ENCODE measurements at places on chromosomes 2 and 18.

DNA sequence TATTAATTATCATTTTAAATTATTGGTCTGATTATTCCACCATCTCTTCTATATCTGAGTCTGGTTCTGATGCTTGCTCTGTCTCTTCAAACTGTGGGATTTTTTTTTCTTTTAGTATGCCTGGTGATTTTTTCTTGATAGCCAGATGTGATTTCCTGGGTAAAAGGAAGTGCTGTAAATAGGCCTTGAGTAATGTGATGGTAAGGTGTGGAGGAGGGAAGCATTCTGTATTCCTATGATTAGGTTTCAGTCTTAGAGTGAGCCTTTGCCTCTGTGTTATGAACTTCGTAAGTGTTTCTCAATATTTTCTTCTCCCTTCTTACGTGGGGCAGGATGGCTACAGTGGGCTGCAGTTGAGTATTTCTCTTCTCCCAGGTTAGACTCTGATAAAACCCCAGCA is 103.0 kb downstream of the EHBP1 start:
- no peak for DNase-seq

- no peak for DNase-seq
Observed at GRCh38 chr2:158658396-158658795, 136.7 kb upstream of the DAPL1 start.

DNA sequence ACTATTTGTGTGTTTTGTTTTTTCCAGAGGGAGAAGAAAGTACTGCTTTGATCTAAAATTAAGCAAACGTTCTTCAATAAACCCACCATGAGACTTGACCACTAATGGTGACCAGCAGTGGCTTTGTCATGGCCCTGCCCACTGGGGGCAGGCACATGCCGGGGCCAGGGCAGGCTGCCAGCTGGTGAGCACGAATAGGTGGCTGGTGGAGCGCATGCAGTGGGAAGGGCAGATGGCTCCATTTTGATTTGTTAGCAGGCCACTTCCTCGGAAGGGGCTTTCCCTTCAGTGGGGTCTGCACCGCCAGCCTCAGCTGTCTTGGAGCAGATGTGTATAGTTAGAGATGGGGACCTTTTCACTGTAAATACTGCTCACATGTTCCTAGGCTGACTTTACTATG is 277.1 kb downstream of the SOX11 start:
- DNase-seq = no peak

DNA sequence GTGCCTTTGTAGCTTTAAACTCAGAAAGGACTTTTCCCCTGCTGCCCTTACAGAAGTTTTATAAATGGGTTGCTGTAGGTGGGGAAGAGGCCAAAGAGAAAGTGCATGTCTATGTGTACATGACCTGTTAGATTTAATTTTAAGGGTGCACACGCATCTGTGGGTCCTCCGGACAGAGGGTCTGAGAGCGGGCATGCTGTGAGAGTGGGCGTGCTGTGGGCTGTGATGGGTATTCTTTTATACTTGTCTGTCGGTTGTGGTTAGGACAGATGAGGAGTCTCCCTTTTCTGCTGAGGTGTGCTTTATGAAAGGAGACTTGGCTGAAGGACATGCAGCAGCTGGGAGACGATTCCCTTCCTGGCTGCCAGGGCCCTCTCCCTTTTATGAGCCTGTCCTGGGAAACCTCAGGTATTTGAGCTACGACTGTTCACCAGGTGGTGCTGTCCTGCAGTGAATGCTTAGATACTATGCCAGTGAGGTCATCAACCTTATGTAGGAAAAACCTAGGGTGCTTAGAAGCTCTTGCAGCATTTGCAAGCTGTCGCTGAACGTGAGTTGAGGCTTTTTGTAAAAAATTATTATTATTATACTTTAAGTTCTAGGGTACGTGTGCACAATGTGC is 67.5 kb downstream of the TANC1 start:
- DNase-seq = no peak

DNA sequence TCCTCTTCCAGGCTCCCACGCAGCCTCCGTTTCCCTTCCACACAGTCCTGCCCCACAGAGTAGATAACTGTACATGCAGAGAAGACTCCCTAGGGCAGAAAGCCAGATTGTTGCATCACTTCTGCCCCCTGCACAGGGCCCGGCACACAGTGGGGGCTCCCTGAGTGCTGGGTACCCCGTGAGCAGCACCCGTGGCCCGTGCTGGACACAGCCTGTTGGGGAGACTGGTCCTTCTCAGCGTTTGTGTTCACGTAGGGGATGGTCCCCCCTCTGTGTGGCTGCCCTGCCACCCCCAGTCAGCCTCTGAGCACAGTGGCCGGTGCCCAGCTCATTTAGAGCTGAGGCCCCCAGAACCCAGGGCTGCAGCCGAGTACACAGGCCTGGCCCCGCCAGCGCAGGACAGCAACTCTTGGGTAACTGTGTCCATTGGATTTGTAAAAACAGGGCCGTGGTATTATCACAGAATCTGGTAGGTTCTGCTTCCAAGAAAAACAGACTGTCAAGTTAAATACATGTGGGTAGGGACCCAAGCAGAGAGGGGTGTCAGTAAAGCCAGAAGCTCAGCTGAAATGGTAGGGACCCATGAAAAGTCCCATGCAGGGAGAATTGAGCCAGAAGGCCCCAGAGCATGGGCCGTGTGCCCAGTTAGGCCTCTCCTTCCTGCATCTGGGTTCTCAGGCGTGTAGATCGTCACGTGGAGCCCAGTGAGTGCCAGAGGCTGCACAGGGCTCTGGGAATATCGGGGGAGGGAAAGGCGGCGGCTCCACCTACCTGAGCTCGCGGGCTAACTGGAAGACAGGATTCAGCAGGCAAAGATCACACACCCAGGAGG is 257.3 kb downstream of the ATAD2B start:
- no peak for DNase-seq

- no peak for DNase-seq
Observed at GRCh38 chr18:76484749-76485387, 10.2 kb downstream of the ZNF516 start.

- no peak for DNase-seq
Observed at GRCh38 chr2:162706770-162707169, 131.8 kb downstream of the KCNH7 start.

GRCh38 chr2:233053928-233054784 is 6.0 kb upstream of the INPP5D start:
- DNase-seq = peak; percentile 31

GRCh38 chr2:119028327-119029174 is 86.6 kb downstream of the MARCO start:
- no peak for DNase-seq

DNA sequence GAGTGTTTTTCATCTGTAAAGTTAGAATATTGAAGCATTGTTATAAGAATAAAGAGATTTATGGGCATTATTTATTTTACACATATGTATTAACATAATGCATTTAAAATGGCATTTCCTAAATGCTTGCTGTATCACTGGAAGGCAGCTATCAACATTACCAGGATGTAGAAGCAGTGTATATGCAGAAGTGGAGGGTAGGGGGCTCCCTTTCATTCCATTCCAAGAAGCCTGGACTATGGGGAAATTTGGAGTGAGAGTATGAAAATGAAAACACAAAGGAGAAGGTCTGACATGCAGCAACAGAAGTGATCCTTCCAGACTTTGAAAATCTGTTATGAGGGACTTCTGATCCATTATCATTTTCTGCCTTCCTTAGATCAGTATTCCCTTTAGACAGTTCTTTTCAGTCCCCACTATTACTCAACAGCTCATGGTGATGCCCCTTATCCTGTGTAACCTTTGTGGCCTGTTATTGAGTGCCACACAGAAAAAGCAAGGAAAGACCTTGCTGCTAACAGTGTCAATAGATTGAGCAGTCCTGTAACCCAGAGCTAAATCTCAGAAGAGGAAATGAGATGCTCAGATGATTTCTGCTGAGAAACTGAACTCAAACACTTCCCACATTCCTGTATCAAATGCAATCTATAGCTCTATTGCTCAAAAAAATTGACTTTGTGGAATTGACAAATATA is 216.6 kb downstream of the HNMT start:
- no peak for DNase-seq

DNA sequence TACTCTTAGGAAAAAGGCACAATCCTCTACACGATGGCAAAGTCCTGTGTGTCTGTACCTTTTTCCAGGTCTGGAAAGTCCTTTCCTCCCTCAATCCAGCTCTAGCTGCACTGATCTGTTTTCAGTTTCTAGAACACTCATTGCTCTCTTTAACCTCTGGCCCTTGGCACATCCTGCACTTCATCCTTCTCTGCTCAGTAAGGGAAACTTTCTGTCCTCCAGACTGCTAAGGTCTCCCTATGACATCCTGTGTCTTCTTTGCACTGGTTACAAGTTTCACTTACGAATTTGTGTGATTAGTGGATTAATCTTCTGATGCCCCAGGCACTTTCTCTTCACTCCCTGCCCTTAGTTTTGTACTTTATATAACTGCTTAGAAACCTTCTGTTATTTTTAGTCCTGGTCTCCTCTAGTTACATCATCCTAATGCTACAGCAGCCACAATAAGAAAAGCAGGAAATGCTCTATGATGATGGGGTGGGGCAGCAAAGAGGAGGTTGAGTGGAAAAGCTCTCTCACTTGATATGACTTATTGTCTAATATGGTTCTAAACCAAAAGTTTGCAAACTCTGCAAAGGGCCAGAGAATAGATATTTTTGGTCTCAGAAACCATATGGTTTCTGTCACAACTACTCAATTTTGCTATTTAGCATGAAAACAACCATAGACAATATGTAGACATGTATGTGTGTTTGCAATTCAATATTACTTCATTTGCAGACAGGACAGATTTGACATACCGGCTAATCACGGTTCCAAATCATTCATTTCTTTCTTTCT is 568.2 kb downstream of the THSD7B start:
- DNase-seq = no peak

DNA sequence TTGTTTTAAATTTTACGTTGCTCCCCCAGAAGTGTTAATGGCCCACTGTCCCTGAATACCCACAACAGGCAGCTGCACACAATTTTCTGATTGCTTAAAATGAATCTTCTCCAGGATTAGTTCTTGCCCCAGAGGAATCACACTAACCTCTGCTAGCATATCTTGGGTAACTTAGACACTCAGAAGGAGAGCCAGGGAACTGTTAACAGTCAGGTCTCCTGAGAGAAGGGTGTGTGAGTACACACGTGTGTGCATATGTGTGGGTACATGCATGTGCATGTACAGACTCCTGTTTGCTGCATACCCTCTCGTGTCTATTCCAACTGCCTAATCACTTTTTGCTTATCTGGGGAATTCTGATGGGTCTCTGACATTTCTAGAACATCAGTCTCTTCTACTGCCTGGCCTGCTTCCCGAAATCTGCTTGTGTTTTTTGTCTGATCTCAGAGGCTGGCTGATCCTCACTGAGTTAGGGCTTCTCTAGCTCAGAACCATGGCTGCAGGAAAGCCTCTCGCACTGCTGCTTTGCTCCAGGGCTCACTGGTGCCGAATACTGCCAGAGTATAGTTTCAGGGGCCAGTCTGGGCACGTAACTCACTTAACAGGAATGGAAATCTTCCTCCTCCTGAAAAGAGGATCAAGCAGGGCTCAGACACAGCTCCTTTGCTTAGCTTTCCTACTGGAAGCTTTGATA is 62.8 kb downstream of the PRELID3A start:
- no peak for DNase-seq

DNA sequence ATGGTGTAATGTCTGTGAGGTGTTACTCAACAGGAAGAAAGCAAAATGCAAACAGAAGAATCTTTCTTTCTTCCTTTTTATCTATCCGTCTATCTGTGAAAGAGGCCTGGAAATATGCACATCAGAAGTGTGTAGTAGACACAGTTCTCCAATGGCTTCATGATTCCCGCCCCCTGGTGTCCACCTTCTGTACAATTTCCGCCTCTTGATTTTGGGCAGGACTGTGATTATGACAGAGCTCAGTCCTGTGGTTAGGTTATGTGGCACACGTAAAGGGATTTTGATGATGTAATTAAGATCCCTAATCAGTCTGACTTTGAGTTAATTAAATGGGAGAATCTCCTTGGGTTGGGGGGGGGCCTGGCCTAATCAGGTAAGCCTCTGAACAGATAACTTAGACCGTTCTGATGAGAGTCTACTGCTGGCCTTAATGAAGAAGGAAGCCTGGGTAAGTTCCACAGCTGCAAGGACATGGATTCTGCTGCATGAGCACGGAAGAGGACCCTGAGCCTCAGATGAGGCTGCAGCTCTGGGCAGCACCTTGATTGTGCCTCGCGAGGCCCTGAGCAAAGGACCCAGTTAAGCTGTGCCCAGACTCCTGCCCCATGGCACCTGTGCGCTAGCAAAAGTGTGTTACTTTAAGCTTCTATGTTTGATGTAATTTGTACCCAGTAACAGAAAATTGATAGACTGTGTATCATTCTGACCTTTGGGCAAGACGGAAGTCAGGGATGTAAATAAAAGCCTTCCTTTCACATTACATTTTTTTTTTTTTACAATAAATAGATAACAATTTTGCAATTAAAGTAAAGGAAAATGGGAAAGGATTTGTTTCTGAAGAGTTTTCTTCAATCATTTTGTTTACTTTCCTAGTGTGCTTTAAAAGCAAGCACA is 11.3 kb upstream of the KCNF1 start:
- no peak for DNase-seq
